Amygdala (tissue), 56 donors: ENCODE measurements at places on chromosomes 3 and 15.
A peak's percentile ranks its signal among the peaks of the same experiment; 100 is the strongest.

DNA sequence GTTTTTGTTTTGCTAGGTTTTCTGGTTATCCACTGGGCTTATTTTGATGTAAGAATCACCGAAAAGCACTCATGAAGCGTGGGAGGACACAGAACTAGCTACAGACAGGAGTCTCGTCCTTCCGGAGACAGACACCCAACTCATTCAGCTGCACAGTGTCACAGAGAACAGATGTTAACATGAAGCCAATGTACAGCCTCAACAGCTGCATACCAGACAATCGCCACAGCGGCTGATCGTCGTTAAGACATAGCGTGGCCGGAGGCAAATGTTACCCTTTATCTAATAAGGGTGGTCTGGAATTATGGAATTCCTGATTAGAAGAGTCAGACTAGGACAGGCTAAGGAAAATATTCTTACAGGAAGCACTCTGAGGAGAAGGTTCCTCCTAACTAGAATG, 1.1 kb upstream of the PYGO1 start:
- no peak for DNase-seq

DNA sequence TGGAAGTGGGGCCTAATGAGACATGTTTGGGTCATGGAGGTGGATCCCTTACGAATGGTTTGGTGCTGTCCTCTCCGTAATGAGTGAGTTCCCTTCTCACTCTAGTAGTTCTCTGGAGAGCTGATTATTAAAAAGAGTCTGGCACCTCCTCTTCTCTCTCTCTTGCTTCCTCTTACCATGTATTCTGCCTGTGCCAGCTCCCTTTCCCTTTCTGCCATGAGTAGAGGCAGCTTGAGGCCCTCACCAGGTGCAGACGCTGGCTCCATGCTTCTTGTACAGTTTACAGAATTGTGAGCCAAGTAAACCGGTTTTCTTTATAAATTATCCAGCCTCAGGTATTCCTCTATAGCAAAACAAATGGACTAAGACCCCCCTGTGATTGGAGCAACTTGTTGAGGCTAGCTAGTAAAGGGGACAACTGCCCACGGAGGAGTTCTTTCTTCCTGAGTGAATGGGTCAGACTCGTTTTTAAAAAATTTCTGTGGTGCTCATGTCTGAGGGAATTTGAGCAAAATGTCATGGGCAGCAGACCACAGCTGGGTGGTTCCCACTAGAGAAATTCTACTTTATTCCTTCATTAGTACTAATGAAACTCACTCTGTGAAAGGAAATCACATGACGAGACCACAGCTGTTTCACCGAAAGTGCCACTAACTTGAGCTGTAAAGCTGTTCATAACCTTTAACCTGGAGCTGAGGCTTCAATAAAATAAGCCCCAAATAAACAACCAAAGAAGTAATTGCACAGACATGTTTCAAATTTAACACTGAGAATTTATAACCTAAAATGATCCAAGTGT, 210.0 kb downstream of the NFKBIZ start:
- no peak for DNase-seq

GRCh38 chr3:43017004-43017403, 37.9 kb downstream of the GASK1A start:
- DNase-seq: no peak

- DNase-seq: no peak
Observed at GRCh38 chr15:26981492-26981891, 10.5 kb downstream of the GABRG3 start.

DNA sequence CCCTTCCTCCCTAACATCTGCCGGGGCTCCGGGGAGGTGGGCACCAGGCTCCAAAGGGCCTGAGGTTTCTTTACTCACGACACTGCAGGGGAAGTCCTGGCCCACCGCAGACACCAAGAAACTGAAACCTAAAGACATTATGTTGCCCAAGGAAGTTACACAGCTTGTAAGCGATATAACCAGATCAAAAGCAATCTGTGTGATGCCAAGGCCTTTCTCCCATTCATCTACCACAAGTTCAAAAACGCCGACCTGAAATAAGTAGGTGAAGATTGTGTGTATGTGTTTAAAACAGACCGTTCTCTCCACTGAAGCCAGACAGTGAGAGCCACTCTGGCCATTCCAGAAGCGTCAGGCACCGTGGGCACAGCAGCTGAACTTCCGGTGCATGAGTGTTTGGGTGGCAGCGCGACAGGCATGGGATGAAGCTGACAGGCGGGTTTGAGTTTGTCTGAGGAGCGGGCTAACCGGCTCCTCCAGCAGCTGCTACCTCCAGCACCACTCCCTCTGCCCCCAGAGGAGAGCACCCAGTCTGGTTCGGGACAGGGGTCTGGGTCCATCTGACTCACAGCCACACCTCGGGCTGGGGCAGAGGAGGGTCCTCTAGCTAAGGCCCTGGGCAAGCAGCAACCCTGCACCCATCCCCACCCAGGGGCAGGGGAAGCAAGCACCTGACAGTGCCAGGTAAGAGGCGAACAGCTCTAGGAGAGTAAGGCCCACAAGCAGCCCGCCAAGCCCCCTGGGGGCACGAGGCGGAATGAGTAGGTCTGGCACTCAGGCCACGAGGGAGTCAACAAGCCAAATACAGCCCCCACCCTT, 1.3 kb downstream of the TNK2 start:
- no peak for DNase-seq

DNA sequence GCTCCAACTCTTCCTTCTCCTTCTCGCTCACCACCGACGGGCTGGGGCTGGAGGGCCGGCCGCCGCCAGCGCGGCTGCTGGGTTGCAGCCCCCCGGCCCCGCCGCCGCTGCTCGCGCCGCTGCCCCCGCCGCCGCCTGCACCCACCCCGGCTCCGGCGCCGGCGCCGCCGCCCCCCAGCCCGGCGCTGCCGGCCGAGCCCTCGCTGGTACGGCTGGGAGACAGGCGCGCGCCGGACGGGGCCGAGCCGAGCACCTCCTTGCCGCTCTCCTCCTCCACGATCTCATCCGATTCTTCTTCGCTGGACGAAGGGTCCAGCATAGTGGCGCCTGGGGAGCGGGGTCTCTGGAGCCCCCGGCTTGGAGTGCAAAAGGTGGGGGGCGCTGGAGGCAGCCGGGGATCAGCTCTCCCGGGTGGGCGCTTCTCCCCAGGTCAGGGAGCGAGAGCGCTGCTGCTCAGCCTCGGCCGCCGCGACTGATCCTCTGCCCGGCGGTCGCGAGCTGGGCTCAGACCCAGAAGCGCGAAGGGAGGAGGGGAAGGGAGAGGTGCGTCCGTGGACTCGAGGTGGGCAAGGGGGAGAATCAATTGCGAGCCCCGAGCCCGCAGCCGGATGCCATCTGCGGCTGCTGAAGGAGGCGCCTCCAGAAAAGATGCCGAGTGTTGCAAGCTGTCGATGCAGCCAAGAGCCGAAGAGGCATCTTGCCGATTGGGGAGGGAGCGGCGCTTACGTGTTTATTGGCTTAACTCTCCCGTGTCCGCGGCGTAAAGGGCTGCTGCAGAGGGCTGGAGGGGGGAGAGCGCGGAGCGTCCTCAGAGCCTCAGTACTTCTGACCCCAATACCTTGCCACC, at the start of gene CADPS:
CADPS (minus strand) TSS at position 706 of the 847 bp plus-strand sequence; CDS start at position 319, 387 bp downstream.
- DNase-seq: peak; percentile 6

GRCh38 chr3:49616491-49616941, 57.6 kb upstream of the APEH start:
- DNase-seq: no peak

GRCh38 chr3:160038862-160039562, 50.4 kb downstream of the IL12A start:
- DNase-seq: no peak

DNA sequence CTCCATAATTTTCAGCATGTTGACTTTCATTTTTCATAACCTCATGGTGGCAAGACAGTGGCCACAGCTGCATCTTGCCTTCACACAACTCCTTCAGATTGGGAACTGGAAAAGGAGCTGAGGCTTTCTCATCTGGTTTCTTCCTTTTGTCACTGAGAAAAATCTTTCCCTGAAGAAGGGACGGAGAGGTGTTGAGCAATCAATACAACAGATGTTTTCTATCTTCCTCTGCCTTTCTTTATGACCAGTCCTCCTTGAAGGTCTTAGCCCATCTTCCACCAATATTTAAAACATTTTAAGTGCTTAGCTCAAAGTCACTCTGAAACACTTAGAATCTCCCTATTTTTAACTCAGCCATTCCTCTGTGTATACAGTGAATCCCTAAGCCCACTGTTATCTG, 11.9 kb downstream of the ZNF660 start:
- no peak for DNase-seq

GRCh38 chr15:62306851-62307504, 141.9 kb upstream of the C2CD4B start:
- DNase-seq: no peak
